ENCODE measurements at places on chromosomes 4 and X.

DNA sequence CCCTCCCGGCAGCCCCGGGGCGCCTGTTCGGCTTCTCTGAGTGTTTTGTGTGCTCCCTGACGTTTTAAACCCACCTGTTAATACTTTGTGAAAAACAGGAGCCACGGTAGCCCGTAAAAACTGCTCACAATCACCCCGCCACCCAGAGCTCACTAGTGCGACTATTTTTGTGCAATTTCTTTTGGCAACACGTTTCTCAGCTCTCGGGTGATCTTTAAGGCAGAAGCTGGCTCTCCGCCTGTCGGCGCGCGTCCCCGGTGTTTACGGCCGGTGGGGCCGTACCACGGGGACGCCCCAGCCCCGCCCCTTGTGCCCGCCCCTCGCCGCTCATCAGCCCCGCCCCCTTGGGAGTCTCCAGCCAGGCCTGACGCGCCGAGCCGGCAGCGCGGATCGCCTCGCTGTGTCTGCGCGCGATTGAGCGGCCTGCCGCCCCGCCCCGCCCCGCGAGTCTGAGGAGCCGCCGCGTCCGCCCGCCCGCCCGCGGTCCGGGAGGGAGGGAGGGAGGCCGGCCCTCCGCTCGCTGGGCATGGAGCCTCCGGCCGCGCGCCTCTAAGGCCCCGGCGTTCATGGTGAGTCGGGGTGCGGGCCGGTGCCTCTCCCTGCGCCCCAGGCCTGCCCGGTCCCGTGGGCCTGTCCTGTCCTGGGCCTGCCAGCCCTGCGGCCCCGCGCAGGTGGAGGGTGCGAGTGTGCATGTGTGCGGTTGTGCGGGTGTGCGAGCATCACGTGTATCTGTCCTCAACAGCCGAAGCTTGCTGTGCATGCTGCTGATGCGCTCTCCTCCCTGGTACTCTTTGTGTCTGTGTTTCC, 56.2 kb upstream of the TADA2B start:
- DNase-seq: peak; percentile 93

DNA sequence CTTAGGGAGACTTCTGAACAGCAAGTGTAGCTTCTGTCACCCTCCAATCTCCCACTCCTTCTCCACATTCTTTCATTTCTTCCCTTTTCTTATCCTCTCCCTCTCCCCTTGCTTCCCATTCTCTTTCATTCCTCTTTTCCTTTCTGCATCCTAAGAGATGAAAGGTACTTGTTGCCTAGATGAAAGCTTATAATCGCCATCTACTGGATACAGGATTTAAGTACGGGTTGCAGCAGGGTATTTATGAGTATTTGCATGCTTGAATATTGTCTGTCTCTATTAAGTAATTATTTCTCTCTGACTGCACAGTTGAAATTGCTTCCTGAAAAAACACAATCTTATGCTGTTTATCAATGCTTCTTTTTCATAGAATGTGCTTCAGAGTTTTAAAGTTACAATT, 174.0 kb upstream of the TENT5D start:
- DNase-seq: no peak

DNA sequence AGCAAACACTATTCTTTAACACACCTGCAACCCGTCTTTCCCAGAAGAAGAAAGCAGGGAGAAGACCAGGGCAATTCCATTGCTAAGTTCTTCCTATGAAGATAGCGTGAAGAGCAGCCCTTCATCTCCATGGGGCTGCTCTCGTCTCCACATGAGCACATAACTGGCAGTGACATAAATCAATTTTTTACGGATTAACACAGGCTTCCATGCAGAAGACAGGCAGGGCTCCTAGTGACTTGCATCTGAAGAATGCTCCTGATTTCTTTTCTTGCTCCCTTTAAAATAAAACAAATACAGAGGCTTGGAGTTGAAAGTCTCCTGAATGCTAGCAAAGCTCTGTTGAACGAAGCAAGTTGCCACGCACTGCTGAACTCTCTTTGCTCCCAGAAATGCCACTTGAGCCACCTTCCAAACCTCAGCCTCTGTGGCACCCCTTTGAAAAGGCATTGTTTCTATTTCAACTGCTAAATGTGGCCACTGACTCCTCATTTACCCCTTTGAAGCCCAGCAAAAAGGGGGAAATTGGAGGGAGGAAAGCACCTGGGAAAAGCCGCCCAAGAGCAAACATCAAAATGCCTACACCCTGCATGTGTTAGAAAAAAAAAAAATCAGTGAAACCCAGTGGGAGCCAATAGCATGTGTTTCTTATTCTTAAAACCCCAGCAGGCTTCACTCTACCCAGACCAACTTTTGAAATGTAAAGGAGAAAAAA, 383.7 kb downstream of the IDS start:
- no peak for DNase-seq

GRCh38 chrX:107936434-107936730, 45.8 kb downstream of the TEX13B start:
- no peak for DNase-seq

- no peak for DNase-seq
Observed at GRCh38 chrX:129188231-129188630, 335.1 kb downstream of the SMARCA1 start.

DNA sequence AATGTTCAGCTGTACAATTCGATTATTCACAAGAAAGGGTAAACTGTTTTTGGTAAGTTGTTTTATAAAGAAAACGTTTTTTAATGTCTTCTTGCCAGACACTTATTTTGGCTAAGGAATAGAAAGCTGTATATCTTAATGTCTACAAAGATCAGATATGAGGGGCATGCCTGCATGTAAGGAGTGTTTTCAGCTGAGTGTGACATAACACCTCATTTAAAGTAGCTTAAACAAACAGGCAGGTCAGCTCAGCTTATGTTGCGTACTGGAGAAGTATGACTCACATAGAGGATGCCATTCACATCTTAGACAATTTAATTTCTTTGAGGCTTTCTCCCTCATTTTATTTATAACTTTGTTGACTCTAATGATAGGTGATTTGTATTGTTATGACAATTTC, 30.4 kb downstream of the LAMTOR3 start:
- DNase-seq: no peak

GRCh38 chr4:66927937-66928336, 617.4 kb downstream of the CENPC start:
- DNase-seq: no peak

DNA sequence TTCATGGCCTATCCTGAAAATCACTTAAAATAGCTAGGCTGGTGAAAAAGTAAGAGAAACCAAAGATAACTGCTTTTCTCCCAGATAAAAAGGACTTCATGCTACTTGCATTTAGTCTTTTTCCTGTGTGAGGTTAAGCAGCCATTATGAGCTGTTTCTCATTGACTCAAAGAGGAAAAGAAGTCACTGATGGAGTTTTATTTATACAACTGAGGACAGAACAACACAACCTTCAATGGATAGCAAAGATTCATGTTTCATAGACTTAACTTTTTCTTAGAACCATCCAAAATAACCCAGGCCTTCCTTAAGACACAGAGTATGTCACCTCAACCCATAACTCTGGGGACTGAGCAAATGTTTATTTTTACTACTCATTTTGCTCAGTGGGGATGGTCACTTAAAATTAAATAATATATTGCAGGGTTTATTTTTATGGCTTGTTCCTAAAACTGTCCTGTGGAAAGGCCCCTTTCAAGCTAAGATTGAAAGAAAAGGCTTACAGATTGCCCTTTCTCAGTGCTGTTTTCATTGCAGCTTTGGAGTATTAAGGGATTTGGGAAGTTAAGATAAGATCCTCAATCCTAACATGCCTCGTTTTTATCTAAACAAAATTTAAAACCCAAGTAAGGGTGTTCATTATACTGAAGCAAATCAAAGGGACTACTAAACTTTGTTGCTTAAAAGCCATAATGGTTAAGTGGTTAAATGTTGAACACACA, 252.6 kb upstream of the MAD2L1 start:
- DNase-seq: no peak

- peak; percentile 87 for DNase-seq
Observed at GRCh38 chrX:39854772-39855747, 242.7 kb downstream of the BCOR start.

DNA sequence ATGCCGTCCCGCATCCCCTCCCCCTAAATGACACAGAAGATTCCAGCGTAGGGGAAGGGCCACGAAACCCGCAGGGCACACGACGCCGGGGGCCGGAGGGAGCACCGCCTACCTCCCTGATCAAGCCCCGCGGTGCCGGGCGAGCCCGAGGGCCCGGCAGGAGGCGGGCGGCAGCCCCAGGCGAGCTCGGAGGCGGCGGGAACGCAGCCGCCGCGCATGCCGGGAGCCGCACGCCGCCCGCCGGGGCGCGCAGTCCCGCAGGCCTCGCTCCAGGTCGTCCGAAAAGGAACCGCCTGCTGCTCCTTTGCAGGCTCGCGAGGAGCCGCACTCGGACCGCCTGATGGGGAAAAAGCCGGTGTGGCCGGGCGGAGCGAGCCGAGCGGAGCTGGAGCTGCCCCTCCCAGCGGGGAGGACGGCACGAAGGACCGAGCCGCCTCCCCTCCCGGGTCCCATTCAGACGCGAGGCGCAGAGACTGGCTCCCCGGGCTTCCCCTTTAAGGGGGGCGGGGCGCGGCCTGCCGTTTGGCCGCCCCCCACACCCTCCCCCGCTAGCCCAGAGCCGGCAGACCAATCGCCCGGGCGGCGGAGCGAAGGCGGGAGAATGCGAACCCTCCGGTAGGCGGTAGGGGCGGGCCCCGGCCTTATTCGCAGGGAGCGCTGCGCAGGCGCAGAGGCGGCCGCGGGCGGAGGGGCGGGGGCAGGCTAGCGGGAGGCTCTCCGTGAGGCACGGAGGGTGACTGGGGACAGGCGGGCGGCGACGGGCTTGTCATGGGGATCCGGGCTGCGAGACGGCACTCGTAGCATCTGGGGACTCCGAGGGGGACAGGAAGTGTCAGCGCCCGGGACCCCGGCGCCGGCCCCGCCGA, 561 bp upstream of the ING2 start:
- DNase-seq: peak; percentile 99

DNA sequence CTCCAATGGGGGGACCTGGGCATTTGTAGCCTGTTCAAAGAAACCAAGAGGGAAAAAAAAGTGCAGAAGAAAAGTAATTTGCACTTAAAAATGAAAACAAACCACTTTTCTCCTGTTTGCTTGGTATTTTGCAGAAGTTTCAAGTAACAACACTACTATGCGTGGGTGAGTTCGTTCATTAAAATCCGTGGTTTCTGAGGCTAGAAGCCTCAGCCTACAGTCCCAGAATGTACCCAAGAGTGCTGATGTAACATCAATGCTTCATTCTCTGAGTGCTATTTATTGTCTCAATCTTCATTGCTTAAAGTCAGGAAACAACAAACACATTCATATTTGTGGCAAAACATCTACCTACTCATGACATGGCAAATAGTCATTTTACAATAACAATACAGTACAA, 29.2 kb downstream of the LGI2 start:
- no peak for DNase-seq

- DNase-seq: no peak
Observed at GRCh38 chrX:30181353-30181752, 34.0 kb upstream of the MAGEB2 start.

GRCh38 chr4:40530961-40531635, 98.6 kb downstream of the RBM47 start:
- DNase-seq: no peak

DNA sequence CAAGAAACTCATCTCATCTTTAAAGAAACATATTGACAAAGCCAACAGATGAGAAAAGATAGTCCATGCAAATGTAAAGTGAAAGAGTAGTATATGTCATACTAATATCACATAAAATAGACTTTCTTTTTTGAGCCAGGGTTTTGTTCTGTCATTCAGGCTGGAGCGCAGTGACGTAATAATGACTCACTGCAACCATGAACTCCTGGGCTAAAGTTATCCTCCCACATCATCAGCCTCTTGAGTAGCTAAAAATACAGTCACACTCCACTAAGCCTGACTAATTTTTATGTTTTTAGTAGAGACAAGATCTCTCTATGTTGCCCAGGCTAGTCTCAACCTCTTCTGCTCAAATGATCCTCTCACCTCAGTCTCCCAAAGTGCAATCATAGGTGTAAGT, 51.8 kb upstream of the TRAM1L1 start:
- no peak for DNase-seq

DNA sequence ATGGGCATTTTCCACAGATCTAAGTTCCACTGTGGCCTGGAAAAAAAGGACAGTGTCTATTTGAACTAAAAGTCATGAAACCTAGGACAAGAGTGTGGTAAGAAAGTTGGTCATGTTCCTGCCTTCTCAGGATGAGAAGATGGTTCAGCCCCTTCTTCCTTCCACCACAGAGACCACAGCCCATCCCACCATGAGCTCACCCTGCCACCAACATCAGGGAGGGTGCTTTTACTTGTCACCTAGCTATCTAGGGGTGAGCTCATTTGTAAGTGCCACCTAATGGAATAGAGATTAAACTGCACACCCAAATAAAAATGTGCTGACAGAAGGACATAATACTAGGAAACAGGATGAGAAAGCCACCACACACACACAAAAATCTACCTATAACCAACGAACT, 235.9 kb downstream of the SPIN4 start:
- DNase-seq: no peak

DNA sequence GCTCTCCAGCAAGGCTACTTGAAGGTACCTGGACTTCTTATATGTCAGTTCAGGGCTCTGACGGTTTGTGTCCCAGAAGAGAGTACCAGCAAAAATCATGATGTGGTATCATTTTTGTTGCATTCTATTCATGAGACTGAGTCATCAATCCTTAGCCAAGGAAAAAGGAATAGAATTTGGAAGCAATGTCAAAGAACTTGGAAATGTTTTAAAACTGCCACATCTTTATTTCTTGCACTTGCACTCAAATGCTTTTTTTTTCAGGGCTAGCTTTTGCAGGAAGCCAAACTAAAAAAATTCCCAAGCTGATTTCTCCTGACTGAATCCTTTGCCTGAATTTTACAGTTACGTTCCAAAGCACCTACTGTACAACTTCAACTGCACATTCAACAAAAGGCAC, 112.4 kb downstream of the NPFFR2 start:
- no peak for DNase-seq

- DNase-seq: no peak
Observed at GRCh38 chr4:110348711-110349383, 127.1 kb upstream of the ENPEP start.

Data from CD4-positive, alpha-beta T cell treated with Interleukin-15 for 4 hours (primary cell).